ENCODE measurements at places on chromosomes 6 and 20.

GRCh38 chr20:8304124-8304816 is 172.2 kb downstream of the PLCB1 start:
- DNase-seq = peak; percentile 70

- DNase-seq = no peak
Observed at GRCh38 chr6:139701003-139701402, 326.6 kb upstream of the CITED2 start.

DNA sequence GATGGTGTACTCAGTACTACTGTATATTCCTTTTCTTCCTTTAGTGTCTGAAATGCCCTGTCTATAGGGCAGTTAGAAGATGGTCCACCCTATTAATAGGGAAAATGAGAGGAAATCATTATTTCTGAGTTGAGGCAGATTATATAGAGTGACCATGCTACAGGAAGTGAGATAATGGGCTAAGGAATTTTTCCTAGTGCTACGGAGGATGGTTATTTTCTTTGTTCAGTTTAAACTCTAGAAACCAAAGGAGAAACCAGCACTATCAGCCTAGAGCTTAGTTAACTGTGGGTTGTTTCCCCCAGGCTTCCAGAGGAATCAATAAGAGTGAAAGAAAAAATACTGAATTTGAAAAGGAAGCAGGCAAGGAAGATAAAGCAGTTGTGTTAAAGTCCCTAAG is 474 bp downstream of the TSBP1 start:
- no peak for DNase-seq

GRCh38 chr6:150332939-150333584 is 35.8 kb upstream of the IYD start:
- DNase-seq = no peak

- DNase-seq = peak; percentile 64
Observed at GRCh38 chr20:13029687-13030375, 21.1 kb downstream of the SPTLC3 start.

GRCh38 chr6:52284131-52284459 is 447 bp downstream of the MCM3 start:
- peak; percentile 42 for DNase-seq

DNA sequence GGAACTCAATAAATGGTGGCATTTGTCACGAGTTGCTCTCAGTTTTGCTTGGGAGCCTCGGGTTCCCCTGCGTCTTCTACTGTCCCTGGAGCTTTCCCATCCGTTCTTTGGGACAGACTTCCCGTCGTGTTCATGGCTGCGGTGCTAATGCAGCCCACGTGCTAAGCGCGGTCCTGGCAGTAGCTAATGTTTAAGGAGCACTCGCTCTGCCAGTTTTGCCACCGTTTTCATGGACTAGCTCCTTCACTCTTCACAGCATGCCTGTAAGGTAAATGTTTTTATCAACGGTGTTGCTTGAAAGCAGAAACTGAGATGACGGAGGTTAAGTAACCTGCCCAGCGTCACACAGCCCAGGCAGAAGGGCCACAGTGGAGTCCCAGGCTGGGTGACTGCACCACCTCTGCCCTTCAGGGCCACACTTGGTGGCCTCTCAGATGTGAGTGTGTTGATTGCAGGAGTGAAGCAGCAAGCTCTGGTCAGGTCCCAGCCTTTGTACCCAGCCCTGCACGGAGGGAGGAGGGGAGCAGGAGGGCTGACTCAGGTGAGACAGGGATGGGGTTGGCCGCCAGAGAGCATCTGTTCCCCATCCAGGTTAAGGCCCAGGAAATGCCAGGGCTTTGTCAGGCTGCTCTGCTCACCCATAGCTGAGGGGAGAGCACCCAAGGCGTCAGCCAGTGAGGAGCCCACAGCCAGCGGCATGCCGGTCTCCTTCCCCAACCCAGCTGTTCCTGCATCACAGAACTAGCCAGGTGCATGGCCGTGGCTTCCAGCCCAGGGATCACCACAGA is 181.8 kb downstream of the ZMYND8 start:
- no peak for DNase-seq

- no peak for DNase-seq
Observed at GRCh38 chr6:139425780-139426179, 51.3 kb upstream of the CITED2 start.

DNA sequence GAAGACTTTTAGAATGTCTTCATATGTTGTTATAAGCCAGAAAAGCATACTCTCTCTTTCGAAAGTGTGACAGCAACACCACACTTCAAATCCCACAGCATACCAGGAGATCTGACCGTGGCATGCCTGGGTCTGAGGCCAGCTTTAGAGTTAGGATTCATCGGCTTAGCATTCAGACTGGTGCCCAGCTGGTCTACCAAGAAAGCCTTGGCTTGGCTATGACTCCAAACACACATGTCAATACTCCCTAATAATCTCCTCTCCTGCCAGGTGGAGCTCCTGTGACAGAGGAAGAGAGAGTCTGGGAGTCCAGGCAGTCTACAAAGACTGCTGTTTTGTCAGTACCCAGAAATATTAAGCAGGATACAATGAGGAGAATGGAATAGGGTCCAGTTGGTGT is 77.1 kb upstream of the MAN1A1 start:
- peak; percentile 44 for DNase-seq

GRCh38 chr6:90028066-90028778 is 134.0 kb downstream of the GJA10 start:
- DNase-seq = no peak
